Memory B cell (primary cell): ENCODE measurements at places on chromosomes 13 and 19.

GRCh38 chr13:71625694-71626093, 241.3 kb downstream of the DACH1 start:
- DNase-seq, result no peak

GRCh38 chr13:41332829-41333228, 21.8 kb downstream of the NAA16 start:
- DNase-seq, result no peak

DNA sequence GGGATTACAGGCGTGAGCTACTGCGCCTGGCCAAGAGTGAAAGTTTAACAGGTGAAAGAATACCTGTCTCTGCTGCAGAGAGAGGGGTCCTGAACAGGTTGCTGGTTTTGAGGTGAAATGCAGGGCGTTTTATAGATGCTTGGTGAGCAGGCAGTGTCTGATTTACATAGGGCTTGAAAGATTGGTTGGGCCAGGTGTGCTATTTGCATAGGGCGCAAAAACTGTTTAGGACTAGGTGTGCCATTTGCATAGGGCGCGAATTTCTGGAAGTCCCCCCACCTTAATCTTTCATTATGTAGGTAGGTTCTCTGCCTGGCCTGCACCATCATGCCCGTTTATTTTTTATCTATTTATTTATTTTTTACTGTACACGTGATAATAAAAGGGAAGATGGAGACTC, 4.5 kb upstream of the NDUFB7 start:
- DNase-seq, result no peak

- no peak for DNase-seq
Observed at GRCh38 chr13:44730851-44731250, 154.7 kb upstream of the TSC22D1 start.

GRCh38 chr19:30227661-30228112, 144.5 kb upstream of the ZNF536 start:
- peak; percentile 23 for DNase-seq

- no peak for DNase-seq
Observed at GRCh38 chr13:100443998-100444328, 144.6 kb downstream of the GGACT start.

DNA sequence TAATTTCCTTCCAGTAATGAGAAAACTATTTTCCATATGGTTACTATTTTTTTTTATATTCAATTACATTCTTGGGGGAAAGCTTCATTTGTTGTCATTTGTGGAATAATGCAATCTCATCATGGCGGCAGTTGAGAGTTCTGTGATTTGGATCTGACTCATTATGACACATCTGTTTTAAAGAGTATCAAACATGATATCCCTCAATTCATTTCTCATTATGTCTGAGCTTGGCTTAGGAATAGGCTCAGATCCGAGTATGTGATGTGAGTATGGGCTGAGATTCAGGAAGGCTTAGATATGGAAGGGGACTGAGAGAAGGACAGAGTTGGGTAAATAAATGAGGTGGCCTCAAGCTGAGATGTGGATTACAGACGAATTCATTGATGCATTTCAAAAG, 64.4 kb downstream of the POSTN start:
- DNase-seq, result no peak

- DNase-seq, result no peak
Observed at GRCh38 chr19:21593008-21593481, 87.6 kb downstream of the ZNF429 start.

DNA sequence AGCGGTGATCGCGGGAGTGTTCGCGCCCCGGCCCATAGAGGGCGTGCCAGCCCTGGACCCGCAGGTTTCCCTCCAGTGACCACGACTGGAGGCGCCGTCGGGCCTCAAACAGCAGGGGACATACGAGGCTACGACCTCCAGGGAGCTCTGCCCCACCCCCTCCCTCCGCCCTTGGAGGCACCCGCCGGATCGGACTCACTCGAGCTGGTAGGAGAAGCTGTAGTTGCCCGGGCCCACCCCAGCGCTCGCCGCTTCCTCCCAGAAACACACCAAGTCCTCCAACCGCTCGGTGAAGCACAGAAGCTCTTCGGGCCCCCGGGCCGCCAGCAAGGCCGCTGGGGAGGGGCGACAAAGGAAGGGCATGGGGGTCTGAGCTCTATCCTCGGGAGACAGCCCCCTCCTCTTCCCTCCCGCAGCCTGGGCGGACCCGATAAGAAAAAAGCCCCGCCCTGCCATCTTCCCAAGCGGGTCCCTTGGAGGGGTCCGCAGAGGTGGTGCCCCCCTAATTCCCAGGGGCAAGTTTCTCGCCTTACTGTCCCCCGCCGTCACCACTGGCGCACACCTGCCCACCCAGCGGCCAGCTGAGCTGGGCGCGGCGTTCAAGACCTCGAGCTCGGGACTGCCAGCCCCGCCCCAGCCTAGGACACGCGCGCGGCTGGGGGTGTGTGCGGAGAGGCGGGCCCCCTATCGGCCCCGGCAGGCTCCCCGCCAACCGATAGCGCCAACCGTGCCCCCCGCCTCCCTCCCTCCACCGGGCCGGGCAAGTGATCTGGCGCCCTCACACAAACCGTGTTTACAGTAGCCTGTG, 1.0 kb downstream of the EPOR start:
- DNase-seq, result peak; percentile 67

DNA sequence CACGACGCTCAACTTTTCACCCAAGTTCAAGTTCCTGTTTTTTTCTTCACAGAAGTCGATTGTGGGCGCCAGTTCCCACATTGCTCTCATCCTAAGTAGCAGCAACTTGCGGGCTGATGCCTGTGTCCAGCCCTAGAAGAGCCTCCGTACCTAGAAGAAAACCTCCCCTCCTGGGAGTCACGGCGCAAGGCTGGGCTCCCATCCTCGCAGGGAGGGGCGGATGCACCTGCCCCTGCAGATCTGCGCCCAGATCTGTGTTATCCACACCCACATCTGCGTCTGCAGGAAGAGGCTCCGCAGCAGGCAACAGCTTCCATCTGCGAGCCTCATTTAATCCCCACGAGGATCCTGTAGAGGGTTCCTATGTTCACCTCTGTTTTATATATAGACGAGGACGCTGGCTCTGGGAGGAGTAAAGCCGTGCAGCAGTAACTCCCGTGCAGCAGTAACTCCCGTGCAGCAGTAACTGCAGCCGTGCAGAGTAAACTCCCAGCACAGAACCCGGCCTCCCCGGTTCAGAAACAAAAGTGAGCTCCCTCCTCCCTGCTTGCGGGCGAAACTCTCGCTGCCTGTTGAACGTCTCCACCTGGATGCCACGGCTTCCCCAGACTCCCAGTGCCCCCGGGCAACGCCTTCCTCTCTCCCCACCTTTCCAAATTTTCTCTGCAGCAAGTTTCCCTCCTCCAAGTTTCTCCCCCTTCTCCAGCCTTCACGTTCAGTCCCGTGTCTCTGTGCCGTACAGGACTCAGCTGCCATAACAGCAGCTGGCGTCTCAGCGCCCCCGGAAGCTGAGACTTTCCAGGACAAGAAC, 23.5 kb upstream of the LAIR1 start:
- peak; percentile 19 for DNase-seq

- DNase-seq, result no peak
Observed at GRCh38 chr19:18611327-18612050, 1.2 kb upstream of the TMEM59L start.
